Left kidney (tissue), 8 donors: ENCODE measurements at places on chromosomes 7 and 10.
A peak's percentile ranks its signal among the peaks of the same experiment; 100 is the strongest.

DNA sequence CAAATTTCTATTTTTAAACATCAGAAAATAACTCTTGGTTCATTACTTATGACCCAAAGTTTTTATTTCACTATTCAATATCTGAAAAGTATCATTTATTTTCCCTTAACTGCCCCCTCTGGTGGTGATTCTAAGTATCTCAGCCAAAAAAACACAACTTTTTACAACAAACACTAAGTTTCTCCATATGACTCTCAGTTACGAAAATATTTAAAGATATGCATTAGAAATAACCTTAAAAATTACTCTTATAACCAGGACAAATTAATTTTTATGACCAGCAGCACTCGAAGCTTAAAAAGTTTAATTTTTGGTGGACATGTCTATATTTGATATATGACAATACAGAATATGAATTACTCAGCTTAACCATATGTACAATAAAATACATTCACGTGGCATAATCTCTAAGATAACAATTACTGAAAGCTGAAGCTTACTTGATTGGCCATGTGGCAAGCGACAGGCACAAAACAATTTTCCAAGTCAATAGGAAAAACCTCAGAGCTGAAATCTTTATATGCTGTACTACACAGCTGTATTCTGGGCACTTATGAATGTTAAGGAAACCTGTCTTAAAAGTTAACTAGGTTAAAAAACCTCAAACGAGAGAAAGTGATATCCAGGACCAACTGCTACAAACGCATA is 2.3 kb downstream of the HNRNPA2B1 start:
- DNase-seq, result peak; percentile 62

GRCh38 chr10:79285315-79286197 is 61.7 kb upstream of the PPIF start:
- DNase-seq, result no peak

- no peak for DNase-seq
Measured at GRCh38 chr7:38756521-38756920, 125.3 kb upstream of the AMPH start.

- no peak for DNase-seq
Measured at GRCh38 chr7:139044813-139045794, 9.3 kb upstream of the ZC3HAV1L start.

DNA sequence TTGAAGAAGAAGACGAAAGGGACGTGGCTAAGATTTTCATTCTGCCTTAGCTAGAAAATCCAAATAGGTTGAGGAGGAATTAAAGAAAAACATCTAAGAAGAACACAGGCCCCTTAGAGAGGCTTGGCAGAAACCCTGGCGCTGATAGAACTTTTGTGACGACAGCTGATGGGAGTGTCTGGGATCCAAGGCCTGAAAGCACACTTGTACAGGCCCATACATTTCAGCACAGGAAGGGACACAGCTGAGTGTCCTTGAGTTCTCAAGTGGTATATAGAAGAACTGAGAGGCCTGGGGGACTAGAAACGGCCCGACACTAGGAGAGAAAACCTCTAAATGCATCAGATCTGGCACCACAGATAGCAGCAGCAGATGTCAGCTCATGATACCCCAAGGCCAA is 39.5 kb downstream of the PRPS1L1 start:
- DNase-seq, result no peak

DNA sequence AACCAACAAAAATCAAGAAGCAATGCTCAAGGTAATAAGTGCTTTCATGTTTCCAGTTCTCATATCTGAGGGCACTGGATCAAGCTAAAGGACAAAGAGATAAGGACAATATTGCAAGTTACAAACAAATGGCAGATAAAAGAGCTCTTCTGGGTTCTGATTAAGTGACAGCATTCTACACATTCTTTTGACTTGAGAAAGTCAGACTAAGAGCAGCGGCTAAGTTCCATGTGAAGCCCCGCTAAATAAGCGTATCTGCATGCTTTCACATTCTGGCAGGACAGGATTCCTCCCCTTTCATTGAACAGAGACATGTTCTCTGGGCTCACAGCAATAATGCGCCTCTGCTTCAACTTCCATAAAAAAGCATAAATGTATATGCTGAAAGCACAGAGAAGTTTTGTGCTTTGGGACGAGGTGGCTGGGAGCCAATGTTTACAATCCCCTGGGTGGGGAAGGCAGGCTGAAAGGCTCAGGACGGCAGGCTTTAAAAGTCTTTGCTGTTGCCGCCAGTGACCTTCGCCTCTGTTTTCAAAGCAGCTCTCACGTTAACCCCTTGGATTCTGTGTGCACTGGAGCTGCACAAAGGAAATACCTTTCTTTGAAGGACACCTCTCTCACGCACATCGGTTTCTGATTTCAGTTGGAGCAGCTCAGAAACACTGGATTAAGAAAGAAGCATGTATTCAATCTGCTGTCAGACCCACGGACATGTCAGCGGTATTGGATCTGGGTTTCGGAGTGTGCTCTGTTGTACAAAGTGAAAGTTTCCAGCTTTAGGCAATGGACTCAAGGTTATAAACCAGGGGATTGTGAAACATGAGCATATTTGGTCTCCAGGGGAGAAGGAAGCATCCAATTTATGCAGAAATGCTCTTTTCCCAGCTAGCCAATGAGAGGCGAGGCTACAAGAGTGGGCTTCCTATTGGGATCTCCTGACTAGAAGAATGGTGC is 105.4 kb upstream of the FAM133B start:
- peak; percentile 79 for DNase-seq

GRCh38 chr10:127243490-127244272 is 47.3 kb upstream of the INSYN2A start:
- no peak for DNase-seq

DNA sequence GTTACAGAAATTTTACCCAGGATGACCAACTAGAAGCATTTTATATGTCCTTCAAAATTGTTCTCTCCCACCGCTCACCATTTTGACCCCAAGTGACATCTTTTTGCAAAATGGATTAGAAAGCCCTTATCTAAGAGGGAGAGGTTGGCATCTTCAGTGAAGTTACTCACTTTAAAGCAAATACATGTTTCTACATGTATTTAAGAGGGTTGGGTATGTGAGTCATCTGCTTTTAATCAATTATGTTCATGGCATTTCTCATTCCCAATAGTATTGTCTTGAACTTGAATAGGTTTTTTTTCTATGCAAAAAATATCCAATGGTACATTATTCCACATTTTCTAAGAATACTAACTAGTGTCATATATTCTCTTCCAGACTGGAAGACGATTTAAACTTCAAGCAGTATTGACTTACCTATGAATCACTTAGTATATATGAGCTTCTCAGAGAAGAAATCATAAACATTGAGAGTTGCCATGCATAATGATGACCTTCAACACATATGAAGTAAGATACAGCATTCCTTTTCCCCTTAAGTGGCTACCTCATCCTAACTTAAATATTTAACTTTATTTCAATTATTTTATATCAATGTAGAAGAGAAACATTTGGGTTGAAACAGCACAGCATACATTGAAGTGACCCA is 132.8 kb downstream of the POLR1F start:
- DNase-seq, result no peak

DNA sequence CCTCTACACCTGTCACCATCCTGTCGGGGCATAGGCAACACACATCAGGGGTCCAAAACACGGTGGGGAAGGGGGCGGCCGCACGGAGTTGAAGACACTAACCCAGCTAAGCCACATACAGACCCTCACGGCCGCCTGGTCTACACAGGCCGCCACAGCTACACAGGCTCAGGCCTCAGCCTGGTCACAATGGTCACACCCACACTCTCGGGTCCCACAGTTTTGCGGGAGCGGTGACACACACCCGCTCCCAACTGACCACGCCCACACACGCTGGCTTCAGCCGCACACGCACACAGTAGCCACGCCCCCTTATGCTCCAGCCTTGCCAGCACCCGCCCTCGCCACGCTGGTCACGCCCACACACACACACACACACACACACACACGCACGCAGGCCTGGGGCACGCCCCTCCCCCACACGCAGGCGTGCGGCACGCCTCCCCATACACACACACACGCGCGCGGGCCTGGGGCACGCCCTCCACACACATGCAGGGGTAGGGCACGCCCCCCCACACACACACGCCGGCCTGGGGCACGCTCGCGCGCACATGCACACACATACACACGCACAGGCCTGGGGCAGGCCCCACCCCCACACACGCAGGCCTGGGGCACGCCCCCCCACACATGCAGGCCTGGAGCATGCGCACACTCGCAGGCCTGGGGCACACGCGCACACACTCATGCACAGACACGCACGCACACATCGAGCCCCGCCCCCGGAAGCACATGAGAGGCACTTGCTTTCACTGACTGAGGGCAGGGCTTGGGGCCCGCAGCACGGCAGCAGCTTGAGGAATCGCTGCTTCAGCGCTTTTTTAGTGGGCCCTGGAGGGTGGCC is 12.3 kb upstream of the OGA start:
- peak; percentile 85 for DNase-seq

DNA sequence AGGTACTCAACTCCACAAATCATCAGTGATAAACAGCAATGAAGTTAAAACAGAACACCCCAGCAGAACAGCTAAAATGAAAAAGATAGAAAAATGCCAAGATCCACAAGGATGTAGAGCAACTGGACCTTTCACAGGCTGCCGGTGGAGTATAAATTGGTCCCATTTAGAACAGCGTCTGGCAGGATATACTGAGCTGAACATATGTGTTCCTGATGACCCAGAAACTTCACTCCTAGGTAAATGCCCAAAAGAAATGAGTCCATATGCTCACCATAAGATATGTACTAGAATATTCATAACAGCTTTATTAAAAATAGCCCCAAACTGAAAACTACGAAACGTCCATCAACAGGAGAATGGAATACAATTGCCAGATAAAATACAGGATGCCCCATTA is 102.4 kb downstream of the OAT start:
- no peak for DNase-seq

DNA sequence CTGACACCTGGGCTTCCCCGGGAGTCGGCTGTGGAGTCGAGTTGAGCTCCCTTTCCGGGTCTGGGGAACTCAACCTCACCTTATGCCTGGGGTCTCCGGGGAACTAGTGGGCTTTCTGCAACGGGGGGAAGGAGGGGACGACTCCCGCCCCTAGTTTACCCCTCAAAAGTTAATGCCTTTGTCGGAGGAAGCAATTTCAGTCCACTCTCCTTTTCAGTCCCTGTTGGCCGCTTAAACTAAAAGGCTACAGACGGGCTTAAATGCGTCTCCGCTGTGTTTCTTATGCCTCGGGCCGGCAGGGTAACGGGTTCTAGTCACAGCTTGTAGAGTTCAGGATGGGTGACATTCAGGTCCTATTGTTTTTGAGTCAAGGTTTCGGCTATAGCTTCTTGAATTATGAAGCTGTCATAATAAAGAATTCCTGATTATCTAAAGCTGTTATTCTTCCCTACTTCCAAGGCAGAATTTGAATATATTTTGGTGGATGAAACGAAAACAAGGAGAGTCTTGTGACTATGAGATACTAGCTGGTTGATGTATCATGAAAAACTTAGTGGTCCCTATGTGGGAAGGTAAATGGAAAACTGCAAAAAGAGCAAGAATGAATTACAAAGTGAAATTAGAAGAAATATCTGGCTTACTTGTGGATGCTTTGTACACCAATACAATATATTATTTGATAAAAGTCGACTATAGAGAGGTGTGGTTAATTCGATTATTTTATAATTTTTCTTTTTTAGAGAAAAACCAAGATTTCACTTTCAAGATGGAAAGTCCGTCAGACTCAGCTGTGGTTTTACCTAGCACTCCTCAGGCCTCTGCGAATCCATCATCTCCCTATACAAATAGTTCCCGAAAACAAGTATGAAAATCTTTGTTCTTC is 495 bp downstream of the SFR1 start:
- DNase-seq, result no peak

DNA sequence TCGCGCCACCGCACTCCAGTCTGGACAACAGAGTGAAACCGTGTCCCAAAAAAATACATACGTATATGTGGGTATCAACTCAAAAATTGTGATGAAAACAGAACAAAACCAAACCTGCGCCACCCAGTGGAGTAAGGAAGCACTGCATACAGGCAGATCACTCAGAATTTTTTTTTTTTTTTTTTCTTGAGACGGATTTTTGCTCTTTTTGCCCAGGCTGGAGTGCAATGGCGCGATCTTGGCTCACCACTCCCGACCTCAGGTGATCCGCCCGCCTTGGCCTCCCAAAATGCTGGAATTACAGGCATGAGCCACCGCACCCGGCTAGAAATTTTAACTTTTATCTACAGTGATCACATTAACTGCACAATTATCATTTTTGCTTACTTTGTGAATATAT is 9.1 kb upstream of the TMEM236 start:
- peak; percentile 20 for DNase-seq

DNA sequence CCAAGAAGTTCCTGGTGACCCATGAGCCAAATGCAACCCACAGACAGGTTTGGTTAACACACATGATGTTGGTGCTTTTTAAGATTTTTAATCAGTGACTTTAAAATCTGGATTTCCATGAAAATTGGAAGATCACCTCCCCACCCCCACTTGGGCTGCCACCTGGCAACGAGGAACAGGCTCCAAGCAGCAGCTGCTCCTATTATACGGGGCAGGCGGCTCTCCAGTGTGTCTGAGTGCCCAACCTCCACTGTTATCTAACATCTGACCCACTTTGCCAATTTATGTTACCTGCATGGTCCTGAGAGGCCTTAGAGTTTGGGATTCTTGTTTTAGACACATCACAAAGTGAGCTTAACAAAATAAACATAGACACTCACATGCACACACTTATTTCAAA is 56.4 kb downstream of the SGMS1 start:
- DNase-seq, result no peak

- no peak for DNase-seq
Measured at GRCh38 chr7:84248843-84249242, 54.3 kb upstream of the SEMA3A start.

- no peak for DNase-seq
Measured at GRCh38 chr10:3780021-3780770, 4.8 kb downstream of the KLF6 start.

DNA sequence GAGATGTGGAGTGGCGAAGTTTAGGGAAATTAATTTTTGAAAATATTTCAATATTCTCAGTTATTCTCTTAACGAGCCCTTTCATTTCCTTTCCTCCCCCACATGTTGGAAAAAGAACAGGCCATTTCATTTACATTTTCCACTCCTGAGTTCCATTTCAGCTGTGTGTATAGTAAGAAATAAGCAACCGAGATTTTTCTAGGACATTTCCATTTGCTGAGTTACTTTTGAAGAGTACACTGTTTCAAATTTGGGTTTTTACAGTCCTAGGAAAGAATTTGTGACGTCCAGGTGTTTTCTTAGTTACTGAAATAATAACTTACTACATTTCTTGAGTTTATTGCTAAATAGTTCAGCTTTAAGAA is 1.2 kb downstream of the SEPTIN7 start:
- DNase-seq, result no peak

DNA sequence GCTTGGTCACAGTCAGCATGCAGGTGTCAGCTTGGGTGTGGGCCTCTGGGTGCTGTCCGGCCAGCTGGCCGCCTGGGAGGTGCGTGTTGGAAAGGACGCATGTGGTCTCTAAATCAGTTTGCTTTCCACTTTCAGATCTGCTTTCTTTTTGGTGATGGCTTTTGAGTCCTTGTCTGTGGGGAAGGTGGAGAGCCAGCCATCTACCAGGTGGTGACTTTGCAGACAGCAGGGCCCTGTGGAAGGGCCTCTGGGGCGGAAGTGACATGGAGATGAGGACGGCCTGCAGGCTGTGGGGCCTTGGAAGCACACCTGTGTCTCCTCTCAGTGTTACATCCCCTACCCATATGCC is 59.4 kb downstream of the WDR37 start:
- DNase-seq, result no peak
